Hematopoietic multipotent progenitor cell treated with erythropoietin and hydrocortisone succinate and interleukin-3 and kit ligand, for 6 days (in vitro differentiated cells): ENCODE measurements at places on chromosomes 2 and 18.

DNA sequence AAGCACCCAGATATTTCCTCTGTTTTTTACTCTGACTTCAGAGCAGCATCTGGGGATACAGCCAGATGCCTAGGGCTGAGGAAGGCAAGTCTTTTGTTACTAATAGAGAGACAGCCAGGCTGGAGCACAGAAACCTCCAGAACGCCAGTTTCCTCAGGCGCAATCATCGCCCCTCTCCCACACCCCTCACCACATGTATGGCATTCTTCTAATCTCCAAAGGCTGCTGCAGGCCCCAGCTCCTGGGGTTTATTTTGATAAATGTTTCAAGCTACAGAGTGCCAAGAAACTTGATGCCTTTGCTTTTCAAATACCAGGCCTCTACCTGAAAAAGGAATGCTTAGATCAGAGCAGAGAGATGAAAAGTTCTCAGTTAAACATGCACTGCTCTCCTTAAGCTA lies 283.6 kb downstream of the RBM43 start:
- DNase-seq = no peak

DNA sequence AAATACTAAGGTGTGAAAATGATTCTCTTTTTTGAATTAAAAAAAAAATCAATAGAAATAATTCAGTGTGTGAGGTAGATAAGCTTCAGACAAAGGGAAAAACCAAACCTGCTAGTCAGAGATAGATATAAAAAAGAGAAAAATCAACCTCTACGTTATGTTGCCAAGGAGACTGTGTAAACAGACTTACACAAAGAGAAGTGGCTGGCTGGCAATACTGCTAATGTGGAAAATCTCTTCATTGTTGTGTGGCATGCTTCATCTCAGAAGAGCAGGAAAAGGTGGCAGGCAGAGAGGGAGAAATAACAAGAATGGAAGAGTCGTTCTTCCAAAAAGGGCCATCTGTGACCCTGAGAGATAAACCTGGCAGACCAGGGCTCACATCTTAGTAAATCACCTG lies 200.8 kb downstream of the SLC8A1 start:
- peak; percentile 4 for DNase-seq

DNA sequence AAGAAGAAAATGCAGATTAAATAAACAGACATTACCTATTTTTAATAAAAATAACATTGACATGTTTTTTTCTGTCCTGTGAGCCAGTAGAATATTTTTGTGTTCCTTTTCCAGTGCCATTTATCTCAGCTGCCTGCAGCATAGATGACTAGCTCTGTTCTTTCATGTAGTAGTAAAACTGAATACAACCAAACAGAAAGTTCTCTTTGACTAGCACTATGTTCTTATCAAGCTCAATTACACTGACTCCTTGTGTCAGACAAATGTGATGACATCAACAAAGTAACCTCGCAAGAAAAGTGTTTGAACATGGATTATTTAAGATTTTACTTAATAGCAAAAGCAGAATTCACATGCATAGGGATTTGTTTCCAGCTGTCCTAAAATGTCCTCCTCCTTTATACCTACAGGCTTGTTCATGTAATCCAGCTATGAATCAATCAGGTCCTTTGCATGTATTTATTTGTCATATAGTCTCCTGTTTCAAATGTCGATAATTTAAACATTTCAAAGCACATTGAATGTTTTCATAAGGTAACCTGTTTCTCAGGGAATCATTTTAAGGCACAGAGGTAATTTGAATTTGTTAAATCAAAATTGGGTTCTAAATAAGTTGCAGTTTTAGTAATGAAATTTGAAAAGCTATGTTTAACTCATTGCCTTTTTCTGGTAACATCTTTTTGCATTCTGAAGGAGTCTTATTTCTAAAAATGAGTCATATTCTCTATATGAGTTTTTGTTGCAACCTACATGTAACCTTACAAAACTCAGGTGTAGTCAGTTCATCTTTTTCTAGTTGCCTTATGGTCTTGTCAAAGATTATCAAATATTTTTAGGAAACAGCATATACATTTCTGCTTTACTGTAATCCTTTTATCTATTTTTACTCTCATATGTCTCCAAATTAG lies 215.3 kb upstream of the GULP1 start:
- DNase-seq = no peak

- DNase-seq = no peak
Observed at GRCh38 chr2:209445485-209445884, 21.6 kb downstream of the MAP2 start.

DNA sequence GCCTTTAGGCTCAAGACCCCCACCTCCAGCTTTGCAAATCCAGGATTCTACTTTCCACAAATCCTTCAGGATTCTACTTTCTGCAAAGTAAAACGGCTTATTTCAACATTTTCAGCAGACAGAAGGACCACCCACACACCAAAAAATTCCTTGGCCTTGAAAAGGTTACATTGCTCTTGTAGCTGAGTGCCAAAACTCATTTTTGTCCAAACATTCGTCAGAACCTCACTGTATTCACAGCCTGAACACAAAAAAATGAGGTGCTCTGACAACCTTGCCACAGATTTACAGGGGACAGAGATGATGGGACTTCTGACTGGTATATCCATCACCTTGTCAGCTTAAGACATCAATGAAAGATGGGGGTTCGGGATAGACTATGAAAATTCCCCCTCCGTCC lies 63.0 kb upstream of the COX7A2L start:
- no peak for DNase-seq

- no peak for DNase-seq
Observed at GRCh38 chr2:170088776-170089175, 89.2 kb upstream of the MYO3B start.

DNA sequence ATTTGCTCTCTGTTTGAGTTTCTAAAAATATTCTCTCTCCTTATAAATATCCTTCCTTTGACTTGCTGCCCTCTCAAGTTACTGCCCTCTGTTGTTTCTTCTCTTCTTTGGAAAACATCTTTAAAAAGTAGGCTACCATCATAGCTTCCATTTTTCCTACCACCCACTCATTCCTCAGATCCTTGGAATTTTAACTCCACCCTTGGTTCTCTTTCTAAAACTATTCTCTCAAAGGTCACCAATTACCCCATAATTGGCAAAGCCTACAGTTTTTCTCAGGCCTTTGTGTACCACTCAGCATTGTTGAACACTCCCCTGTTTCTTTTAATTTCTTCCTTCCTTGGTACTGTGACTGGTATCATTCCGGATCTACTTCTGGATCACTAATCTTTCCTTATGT lies 43.0 kb upstream of the ITGAV start:
- DNase-seq = no peak

GRCh38 chr2:191959209-191959608 lies 112.3 kb upstream of the CAVIN2 start:
- DNase-seq = no peak

- DNase-seq = peak; percentile 34
Observed at GRCh38 chr2:23381084-23381483, 3.9 kb upstream of the KLHL29 start.

GRCh38 chr2:125312342-125312741 lies 1287.3 kb downstream of the CNTNAP5 start:
- DNase-seq = no peak

GRCh38 chr2:120769787-120770120 lies 34.1 kb downstream of the GLI2 start:
- DNase-seq = no peak

DNA sequence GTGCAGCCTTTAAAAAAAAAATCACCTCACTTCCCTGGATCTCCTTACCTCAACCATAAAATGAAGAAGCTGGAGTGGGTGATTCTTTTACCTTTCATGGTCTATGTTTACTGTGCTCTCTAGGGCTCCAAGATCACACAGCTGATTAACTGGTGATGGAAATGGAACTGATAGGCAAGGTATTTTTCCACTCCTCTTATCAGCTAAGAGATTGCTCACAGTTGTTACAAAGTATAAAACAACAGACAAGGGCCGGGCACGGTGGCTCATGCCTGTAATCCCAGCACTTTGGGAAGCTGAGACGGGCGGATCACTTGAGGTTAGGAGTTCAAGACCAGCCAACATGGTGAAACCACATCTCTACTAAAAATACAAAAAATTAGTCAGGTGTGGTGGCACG lies 14.5 kb downstream of the RPS27A start:
- DNase-seq = no peak

- DNase-seq = no peak
Observed at GRCh38 chr18:75264926-75265597, 54.5 kb downstream of the TSHZ1 start.

- no peak for DNase-seq
Observed at GRCh38 chr2:175612280-175612679, 389.8 kb downstream of the LNPK start.

DNA sequence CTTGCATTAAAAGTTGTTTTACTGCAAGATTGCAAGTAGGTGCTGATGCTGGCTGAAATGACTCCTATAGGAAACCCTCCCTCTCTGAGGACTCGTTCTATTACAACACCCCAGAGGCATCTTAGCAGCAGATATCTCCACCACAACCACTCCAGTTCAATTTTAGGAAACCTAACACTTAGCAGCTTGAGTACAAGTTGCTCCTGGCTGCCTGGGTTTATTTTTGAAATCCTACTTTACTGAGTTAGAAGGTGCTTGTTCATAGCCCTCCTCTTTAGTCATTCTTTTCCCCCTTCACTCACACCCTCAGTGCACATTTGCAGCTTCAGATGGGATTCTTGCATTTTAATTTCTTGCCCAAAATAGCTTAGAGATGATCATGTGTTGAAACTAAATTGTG lies 111.5 kb downstream of the MTCL1 start:
- no peak for DNase-seq

GRCh38 chr18:59685501-59685900 lies 11.7 kb downstream of the CCBE1 start:
- DNase-seq = no peak

DNA sequence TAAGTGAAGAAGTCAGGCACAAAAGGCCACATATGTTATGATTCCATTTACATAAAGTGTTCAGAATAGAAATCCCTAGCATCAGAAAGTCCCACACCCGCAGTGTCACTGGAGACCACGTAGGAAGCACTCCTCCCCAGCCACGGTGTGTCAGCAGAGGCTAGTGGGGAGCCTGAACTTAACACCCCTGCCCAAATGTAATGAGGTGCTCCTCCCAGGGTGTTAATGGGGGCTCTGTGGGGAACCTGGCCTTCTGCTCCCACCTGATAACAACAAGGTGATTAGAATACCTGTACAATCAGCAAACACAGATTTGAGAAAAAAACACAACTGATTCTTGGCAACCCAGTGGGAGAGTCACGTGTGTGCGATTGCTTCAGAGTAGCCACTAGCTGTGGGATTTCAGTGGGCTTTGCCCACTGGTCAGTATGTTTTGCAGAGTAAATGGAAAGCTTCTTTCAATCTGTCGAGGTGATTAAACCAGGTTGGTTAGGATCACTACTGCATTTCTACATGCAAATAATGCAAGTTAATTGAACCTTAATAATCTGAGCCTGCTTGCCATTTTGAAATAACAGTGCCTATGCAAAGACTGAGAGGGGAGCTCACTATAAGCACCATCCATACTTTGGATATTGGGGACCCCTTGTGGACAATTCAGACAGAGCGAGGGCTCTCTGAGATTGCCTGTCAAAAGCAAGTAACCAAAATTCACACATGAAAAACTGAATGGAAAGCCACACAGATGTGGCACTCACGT lies 20.6 kb upstream of the ATRAID start:
- peak; percentile 87 for DNase-seq

DNA sequence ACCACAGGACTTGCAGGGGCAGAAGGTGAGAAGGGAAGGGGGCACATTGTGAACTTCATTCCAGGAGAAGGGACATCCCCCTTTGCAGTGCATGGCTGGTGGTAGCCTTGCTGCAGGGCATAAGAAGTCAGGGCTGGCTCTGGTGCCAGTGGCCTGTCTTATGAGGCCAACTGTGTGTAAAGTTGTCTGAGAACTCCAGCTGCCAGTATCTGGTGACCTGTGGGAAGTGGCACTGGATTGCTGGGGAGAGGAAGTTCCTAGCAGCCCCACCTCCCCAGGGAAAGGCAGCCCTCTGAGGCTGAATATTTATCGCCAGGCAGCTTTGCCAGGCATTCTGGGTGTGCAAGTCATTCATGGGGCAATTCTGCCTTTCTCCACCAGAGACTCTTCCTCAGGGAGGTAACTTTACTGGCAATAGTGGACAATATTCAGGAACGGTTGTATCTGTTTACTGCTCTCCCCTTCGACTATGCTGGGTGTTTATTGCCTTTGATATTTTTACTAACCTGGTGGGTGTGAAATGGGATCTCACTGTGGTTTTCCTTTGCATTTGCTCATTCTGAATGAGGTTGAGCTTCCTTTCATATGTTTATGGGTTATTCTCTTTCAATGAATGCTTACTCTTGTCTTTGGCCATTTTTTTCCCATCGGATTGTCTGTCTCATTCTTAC lies 12.3 kb downstream of the TRPM8 start:
- DNase-seq = peak; percentile 9

DNA sequence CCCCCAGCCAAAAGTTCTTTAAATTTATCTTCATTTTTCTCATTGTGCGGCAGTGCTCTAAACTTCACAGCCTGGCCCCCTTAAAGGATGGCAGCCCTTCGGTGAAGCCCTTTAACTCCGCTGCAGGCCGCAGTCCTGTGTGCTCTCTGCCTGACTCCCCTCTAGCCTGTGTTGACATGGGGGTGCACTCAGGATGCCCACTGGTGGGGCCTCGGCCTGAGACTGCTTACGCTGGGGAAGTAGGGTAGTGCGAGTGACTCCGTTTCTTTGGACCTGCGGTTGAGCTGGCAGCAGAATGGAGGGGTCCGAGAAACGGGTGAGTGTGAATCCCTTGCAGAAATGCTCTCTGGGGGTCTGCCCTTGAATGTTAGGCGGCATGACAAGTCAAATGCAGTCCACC lies 5.6 kb downstream of the RAB12 start:
- DNase-seq = no peak
